ENCODE measurements at places on chromosomes 3 and 15.

- peak; percentile 63 for DNase-seq
Observed at GRCh38 chr3:172153335-172153861, 114.0 kb downstream of the FNDC3B start.

DNA sequence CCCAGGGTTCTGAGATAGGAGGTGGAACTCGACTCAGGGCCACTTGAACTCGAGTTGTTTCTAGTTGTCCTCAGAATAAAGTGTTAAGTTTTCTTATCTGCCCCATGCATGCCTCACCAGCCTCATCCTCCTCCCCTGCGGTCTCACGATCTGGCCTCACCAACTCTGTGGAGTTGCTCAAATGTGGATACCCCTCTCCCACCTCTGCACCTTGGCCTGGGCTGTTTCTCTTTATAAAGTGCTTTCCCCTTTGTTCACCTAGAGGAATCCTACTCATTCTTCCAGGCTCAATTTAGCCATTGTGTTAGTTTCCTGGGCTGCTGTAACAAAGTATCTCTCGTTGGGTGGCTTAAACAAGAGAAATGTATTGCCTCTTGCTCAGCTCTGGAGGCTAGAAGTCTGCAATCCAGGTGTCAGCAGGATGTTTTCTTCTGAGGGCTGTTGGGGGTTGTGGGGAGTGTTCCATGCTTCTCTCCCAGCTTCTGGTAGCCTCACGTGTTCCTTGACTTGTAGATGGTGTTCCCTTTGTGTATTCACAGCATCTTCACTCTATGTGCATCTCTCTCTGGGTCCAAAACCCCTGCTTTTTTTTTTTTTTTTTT is 100.7 kb downstream of the MEX3B start:
- no peak for DNase-seq

GRCh38 chr3:182478369-182478768 is 314.9 kb upstream of the ATP11B start:
- DNase-seq: no peak

GRCh38 chr15:62940755-62941361 is 101.7 kb upstream of the TPM1 start:
- peak; percentile 36 for DNase-seq

- DNase-seq: no peak
Observed at GRCh38 chr3:107384907-107385306, 7.7 kb downstream of the CCDC54 start.

- no peak for DNase-seq
Observed at GRCh38 chr15:56468401-56468800, 3.5 kb upstream of the MNS1 start.

DNA sequence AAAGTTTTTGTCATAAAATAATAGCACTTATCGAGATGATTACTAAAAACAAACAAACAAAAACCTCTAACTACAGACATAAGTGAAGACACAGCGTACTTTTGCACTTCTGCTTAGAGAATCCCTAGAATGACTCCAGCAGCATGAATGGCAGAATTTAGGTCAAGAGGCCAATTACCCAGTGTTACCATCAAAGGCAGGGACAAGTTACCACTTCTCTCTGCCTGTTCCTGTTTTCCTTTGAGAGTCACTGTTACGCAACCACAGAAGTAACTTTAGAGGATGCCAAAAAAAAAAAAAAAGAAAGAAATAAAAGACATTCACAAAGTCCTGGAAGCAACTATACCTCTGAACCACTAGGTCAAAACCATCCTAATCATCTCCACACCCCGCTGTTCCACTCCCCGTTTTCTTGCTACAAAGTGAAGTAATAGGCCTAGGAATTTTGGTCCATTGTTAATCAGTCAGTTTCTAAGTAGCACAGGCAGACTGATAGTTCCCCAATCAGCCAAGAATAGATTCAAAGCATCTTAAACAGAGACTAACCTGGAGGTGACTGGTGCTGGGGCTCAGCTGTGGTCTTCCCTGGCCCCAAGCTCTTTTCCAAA is 41.9 kb downstream of the FMN1 start:
- DNase-seq: no peak

DNA sequence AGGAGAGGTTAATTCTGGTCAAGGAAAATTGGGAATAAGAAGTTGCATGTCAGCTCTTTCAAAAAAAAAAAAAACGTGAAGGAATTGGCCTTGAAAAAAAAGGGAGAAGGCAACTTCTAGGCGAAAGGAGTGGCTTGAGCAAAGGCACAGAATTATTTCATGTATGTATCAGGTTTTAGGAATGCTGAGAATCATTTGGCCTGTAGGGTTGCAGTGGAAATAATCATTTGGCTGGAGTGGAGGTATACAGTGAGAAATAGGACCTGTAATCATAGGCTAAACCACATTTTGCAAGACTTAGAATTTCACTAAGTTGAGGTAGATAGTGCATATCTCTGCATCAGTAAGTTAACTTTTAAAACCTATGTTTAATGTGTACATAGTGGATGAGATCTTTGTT is 54.9 kb downstream of the EPHA6 start:
- no peak for DNase-seq

Measured in stimulated activated CD8-positive, alpha-beta memory T cell treated with anti-CD3 and anti-CD28 coated beads, Interleukin-4, amount 100 ng/mL, for 48 hours (primary cell).